NCI-H82 (cell line): ENCODE measurements at places on chromosomes 5 and 9.

DNA sequence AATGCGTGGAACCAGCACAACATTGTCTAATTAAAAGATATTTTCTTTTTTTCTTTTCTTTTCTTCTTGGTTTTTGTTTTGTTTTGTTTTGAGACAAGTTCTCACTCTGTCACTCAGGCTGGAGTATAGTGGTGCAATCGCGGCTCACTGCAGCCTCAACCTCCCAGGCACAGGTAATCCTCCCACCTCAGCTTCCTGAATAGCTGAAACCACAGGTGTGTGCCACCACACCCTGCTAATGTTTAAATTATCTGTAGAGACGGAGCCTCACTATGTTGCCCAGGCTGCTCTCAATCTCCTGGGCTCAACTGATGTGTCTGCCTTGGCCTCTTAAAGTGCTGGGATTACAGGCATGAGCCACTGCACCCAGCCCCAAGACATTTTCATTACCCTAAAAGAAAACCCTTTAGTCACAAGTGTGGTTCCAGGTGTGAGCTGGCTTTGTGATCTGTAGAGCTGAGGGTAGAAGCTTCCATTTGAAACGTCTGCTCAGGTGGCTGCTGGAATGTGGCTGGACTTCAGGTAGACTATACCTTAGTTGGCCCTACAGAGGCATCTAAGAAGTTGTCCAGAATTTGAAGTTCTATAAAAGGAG is 19.1 kb upstream of the NEK6 start:
- DNase-seq, result no peak

DNA sequence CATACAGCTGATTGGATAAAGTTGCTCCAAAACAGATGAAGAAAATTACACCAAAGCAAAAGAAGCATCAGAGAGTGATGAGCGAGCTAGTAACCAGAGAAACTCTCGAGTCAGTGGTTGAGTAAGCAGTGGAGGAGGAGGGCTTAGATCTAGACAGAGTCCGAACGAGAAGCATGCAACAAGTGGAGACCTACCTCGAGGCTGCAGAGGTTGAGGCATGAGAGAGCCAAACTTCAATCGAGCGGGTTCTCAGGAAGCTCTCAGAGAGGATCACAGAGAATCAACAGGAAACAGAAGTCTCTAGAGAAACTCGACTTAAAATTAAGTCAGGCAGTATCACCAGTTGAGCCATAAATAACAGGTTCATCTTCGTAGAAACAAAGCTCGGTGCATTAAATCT is 6.1 kb downstream of the RUSC2 start:
- DNase-seq, result no peak

- DNase-seq, result no peak
Observed at GRCh38 chr9:35552376-35552775, 52.7 kb upstream of the TESK1 start.

DNA sequence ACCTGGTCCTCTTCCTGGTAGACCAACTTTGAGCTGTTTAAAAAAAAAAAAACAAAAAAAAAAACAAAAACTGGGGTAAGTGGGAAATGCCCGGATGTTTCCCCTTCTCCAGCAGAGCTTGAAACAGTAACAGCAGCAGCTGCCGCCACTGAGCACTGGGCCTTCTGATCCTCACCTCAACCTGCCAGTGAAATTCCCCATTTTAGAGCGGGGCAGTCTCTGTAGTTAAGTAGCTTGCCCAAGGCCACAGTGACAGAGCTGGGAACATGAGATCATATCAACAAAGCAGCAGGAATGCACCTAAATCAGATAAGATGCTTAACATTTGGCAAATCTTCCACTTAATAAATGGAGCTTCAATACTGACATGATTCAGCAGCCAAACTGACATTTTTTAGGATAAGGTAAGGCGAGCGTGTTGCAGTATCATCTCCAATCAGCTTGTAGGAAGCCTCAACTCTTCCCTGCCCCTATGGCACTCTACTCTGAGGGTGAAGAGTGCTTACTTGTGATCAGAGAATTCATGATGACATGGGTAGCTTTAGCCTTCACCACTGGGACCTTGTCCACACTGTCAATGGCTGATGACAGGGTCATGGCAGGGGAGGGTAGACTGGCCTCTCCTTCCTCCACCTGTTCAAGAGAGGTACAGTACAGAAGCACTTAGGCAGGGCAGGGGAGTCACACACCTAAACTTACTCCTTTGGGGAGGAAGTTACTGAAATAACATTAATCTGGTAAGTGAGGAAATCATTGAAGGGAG is 9.3 kb downstream of the KIAA1191 start:
- no peak for DNase-seq

- DNase-seq, result peak; percentile 98
Observed at GRCh38 chr5:31531888-31532547, at the start of the genes C5orf22 and DROSHA. C5orf22 (plus strand) TSS chr5:31532301; CDS start chr5:31532393, 92 bp downstream. DROSHA (minus strand) TSS chr5:31532093; CDS start chr5:31529059, 3,034 bp downstream.

GRCh38 chr9:20353931-20354652 is 268.2 kb downstream of the MLLT3 start:
- DNase-seq, result no peak

- no peak for DNase-seq
Observed at GRCh38 chr5:39501397-39501796, 76.6 kb upstream of the DAB2 start.

DNA sequence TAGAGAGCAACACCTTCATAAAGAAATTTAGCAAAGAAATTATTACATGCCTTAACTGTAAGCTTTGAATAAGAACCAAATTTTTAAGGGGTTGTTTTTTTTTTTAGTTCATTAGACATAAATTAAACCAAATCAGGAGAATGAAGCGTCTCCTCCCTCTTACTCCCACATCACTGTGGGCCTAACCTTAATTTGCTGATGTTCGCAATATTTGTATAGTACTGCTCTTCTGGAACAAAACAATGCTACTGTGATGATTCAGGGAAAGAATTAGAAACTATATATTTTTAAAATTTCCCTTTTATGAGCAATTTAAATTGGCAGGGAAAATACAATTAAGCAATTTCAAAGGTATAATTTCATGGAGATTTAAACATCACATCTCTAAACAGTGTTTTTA is 275.0 kb upstream of the C9orf72 start:
- DNase-seq, result no peak

- DNase-seq, result no peak
Observed at GRCh38 chr9:78383130-78383529, 86.2 kb downstream of the PSAT1 start.

GRCh38 chr5:158747816-158748432 is 351.8 kb downstream of the EBF1 start:
- DNase-seq, result no peak

GRCh38 chr9:111096051-111096450 is 57.8 kb upstream of the LPAR1 start:
- no peak for DNase-seq

- no peak for DNase-seq
Observed at GRCh38 chr9:751137-752051, 90.1 kb upstream of the DMRT1 start.

DNA sequence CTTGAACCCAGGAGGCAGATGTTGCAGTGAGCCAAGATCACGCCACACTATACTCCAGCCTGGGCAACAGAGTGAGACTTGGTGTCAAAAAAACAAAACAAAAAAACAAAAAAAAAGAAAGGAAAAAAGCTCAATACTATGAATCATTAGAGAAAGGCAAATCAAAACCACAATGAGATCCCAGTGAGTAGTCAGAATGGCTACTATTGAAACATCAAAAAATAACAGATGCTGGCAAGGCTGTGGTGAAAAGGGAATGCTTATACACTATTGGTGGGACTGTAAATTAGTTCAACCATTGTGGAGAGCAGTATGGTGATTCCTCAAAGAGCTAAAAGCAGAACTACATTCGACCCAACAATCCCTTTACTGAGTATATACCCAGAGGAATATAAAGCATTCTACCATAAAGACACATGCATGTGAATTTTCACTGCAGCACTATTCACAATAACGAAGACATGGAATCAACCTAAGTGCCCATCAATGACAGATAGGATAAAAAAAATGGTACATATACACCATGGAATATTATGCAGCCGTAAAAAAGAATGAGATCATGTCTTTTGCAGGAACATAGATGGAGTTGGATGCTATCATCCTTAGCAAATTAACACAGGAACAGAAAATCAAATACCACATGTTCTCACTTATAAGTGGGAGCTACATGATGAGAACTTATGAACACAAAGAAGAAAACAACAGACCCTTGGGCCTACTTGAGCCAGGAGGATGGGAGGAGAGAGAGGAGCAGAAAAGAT is 81.9 kb upstream of the ARRDC3 start:
- DNase-seq, result no peak

- no peak for DNase-seq
Observed at GRCh38 chr9:127961613-127962155, 19.1 kb downstream of the EEIG1 start.

GRCh38 chr5:53243403-53243802 is 133.8 kb upstream of the MOCS2 start:
- DNase-seq, result no peak

GRCh38 chr5:160792732-160793529 is 59.1 kb downstream of the ATP10B start:
- no peak for DNase-seq

DNA sequence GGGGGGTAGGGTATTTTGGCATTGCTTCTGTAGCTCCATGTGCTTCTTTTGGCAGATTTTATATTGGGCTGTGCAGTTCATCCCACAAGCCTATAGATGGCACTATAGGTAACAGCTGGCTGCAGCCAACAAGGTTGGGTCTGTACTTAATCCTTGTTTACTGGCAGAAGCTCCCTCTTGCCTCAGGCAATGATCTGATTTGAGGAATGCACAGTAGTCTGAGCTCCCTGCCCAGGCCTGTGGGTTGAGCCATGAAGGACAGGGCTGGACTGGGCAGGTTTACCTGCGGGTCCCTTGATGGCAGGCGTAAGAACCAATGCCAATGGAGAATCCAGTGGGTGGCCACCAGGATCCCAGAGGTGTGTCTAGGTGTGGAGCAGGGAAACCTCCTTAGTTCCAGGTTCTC is 11.7 kb upstream of the OR1J2 start:
- DNase-seq, result peak; percentile 90

GRCh38 chr5:114361724-114362196 is at the start of gene KCNN2:
KCNN2 (plus strand) TSS chr5:114362070; CDS start chr5:114362140, 70 bp downstream.
- peak; percentile 80 for DNase-seq

DNA sequence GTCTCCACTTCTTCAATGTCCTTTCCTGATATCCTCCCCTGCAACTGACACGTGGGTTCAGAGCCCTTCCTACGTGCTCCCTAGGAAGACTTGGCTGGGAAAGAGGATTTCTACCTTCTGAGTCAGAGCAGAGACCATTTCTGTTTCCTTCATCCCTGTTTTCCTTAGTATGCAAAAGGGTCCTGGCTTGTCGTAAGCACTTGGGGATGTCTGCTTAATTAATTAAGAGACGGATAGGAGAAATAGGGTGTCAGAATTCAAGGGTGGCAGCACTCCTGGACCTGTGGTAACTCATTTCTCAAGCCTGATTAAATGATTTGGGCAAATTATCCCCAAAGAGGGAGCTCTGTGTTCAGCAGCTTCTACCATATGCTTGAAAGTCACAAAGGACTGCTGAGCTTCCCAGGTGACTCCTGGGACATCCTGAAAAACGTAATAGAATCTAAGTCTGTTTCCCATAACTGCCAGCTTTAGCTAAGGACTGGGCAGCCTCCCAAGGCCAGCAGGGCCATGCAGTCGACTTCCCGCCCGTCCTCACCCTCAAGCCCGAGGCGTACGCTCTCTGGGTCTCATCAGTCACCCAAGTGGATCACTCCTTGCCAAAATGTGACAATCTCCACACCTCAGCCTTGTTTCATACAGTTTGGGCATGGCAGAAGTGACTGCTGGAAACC is 20.5 kb downstream of the ABCA1 start:
- DNase-seq, result no peak

GRCh38 chr9:100525563-100525962 is 52.3 kb upstream of the CAVIN4 start:
- DNase-seq, result no peak

GRCh38 chr9:108156270-108156998 is 666.9 kb upstream of the KLF4 start:
- DNase-seq, result no peak

DNA sequence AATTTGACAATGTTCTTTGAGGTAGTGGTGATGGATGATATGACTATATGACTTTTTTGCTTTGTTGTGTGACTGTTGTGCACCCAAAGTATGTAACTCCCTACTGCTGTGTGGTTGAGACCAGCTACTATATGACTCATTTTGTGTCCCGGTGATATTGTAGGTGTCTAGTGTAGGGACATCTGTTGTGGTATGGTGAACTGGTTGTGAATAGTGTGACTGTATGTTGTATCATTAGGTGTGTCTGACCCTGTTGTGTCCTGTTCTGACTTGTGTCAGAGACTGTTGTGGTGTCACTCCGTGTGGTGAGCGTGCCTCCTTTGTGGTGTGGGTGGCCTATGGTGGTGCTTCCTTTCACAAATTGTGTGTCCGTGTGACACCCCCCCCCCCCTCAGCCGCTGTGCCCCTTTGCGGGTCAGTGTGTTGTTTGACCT is 11.2 kb upstream of the CXXC5 start:
- no peak for DNase-seq

GRCh38 chr5:51990661-51991180 is 607.5 kb downstream of the ISL1 start:
- no peak for DNase-seq

GRCh38 chr5:31639481-31640411 is 815 bp downstream of the PDZD2 start:
- DNase-seq, result peak; percentile 3

- no peak for DNase-seq
Observed at GRCh38 chr9:119451426-119451825, 82.2 kb upstream of the BRINP1 start.
